Thyroid gland (tissue), 4 donors: ENCODE measurements at places on chromosomes 5 and 9.

GRCh38 chr5:37814699-37815098, 25.1 kb downstream of the GDNF start:
- no peak for DNase-seq

GRCh38 chr5:17132444-17133083, 84.9 kb upstream of the BASP1 start:
- no peak for DNase-seq

DNA sequence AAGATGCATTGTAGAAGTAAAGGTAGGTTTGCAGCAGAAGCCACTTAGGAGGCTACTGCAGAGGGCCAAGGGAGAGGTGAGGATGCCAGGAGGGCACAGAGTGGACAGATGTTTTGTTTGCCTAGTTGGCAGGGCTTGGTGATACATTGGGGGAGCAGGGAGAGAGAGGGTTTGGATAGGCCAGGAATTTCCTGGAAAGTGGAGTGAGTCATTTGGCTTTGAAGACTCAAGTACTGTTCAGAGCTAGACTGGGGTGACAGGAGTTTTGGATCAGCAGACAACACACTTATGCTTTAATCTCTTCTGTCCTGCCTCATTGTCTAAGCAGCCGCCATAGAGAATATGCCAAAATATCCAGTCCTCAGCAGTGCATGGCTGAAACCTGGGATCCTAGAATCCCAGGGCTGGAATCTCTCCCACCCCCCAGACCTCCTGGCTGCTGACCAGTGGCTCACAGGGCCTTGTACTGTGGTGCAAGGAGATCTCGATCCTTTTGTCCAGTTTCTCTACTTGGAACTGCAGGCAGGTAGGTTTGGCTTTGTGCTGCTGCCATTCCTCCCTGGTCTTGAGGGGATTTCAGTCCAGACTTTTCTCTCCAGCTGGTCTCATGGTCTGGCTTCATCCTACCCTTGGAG, 11.0 kb downstream of the TMEM268 start:
- peak; percentile 66 for DNase-seq

DNA sequence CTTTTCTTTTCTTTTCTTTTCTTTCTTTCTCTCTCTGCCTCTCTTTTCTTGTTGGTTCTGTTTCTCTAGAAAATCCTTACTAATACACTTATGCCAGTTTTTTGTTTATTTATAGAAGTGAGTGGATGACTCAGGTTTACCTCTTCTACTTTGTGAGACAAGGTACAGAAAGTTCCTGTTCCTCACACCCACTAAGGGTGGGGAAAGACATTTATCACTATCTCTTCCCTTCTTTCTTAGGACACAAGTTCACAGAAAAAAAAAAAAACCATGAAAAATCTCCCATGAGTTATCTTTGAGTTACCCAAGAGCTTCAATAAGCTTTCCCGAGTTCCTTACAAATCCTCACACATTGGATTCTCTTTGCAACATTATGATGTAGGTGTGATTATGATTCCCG, 60.9 kb upstream of the CD180 start:
- DNase-seq: no peak

GRCh38 chr9:72894342-72894741, 58.5 kb downstream of the ALDH1A1 start:
- DNase-seq: no peak

DNA sequence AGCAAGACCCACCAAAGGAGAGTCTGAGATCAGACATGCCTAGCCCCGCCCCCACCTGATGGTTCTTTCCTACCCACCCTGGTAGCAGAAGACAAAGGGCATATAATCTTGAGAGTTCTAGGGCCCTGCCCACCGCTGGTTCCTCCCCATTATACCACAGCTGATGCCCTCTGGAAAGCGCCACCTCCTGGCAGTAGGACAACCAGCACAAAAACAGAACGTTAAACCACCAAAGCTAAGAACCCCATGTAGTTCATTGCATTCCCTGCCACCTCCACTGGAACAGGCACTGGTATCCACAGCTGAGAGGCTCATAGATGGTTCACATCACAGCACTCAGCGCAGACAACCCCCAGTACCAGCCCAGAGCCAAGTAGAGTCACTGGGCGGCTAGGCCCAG, 81.2 kb upstream of the TRPC7 start:
- no peak for DNase-seq

DNA sequence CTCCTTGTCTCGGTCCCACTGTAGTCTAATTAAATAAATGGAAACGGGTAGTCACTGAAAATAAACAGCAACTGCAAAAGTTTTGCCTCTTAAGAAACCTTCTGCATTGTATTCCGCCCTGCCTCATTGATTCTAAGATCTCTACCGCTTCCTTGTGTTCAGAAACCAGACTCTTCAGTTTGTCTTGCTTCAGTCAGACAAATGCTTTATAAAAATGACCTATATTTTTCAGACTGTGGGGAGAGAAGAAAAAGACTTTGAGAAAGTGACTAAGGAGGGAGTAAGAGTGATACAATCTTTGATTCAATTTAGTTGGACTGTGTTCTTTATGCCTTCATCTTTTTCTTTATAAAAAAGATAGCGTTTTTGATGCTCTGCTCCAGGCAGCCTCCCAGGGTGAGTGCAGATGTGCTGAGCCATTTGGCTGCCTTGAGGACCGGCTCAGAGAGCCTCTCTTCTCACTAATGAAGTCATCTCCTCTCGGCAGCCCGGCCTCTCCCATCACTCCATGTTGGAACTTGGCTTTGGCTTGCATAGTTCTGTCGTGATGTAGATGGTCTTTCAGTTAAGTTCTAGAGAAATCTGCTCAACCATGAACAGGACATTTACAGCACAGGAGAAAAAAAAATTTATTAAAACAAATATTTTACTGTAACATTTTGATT, 4.0 kb upstream of the VCAN start:
- no peak for DNase-seq

DNA sequence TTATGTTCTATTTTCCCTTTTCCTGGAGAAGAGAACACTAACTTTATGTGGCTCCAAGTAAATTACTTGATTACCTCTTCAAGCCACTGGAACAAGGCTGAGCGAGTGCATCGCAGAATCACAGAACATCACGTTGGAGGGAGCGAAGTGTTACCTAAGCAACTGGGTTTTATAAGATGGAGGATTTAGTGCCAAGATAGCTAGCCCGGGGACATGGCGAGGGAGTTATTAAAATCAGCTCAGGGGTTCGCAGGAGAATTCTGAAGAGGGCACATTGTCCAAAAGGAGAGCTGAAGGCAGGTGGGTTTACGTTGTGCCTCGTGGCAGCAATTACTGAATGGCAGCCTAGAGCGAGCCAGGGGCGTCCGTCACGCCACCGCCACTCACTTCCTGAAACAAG, 563.2 kb upstream of the ADAMTS16 start:
- no peak for DNase-seq

DNA sequence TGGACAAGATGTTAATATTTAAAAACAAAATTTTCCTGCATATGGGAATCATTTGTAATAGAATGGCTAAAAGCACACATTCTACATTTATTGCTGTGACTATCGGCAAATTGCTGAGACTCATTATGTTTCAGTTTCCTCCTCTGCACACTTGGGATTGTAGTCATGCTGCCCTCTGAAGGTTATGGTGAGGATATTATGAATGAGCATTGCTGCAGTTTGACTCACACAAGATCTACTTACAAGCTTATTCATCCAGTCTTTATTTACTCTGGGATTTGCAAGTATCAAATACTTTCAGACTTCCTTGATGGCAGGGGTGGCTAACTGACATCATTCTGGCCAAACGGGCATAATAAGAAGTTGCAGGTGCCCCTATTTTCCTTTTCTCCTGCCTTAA, 9.5 kb upstream of the NFIL3 start:
- DNase-seq: peak; percentile 30

GRCh38 chr5:141747152-141748141, 65.4 kb upstream of the ARAP3 start:
- peak; percentile 98 for DNase-seq

DNA sequence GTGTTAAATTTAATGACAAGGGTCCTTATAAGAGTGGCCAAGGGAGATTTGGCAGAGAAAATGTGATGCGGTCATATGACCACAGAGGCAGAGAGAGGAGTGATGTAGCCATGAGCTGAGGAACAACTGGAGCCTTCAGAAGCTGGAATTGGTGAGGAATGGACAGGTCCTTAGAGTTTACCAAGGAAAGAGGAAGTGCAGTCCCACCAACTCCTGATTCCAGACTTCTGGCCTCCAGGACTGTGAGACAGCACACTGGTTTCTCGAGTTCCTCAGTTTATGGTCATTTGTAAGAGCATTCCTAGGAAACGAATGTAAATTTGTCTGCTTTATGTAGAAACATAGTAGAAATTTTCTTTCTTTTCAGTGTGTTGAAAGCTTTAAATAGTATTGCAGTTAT, 410.1 kb downstream of the CDH18 start:
- DNase-seq: no peak

DNA sequence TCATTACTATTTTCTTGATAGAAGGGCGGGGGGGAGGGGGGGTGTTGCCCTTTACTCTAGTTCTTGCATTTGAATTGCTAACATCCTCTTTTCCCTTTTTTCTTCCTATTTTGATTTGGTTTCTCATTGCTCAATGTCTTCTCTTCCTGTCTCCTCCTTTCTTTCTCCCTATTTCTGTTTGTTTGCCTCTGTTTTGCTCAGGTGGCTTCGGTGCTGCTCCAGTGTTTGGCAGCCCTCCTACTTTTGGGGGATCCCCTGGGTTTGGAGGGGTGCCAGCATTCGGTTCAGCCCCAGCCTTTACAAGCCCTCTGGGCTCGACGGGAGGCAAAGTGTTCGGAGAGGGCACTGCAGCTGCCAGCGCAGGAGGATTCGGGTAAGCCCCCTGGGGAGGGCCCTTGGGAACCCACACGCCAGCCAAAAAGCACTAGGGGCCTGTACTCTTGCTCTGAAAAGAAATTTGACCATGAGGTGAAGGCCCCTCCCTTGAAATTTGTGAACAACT, 48.3 kb downstream of the FAM78A start:
- DNase-seq: peak; percentile 71

DNA sequence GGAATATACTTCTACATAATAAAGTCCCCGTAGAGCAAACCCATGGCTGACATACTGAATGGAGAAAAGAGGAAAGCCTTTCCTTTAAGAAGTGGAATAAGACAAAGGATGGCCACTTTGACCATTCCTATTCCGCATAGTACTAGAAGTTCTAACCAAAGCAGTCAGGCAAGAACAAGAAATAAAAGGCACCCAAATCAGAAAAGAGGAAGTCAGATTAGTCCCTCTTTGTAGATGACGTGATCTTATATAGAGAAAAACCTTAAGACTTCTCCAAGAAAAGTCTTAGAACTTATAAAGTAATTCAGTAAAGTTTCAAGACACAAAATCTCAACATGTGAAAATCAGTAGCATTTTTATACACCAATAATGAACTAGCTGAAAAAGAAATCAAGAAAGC, 133.9 kb downstream of the GIN1 start:
- no peak for DNase-seq

DNA sequence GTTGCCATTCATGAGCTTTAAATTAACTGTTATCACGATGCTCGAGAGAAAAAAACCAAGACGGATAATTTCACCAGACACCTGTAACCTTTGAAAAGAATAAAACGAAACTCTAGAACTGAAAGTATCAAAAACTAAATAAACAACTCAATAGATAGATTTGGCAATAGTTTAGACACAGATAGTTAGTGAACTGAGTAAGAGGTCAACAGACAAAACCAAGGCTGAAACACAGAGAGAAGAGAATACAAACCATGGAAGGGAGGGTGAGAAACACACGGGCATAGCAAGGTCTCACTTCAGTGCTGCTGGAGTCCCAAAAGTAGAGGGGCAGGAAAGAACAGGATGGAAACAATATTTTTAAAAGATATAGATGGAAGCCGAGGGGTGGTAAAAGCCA, 3.3 kb upstream of the OR2V1 start:
- no peak for DNase-seq

DNA sequence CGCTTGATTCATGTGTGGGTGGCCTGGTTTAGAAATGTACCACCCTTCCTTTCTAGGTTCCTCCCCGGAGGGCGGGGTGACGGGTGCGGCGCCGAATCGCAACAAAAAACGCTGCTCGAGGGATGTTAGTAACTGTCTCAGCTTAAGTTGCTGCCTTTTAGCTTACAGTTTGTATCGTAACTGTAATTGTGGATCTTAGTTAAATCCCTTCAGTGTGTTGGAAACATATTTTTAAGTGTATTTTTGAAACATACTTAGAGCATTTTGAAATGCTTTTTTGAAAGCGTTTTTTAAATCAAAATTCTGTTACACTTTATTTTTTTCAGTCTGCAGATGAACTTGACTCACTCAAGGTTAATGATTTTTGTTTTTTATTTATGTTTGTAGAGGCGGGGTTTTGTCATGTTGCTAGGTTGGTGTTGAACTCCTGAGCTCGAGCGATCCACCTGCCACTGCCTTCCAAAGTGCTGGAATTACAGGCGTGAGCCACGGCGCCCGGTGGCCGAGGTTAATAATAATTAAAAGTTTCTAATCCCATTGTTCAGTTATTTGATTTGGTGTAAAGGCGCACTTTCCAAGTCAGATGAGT, 997 bp upstream of the CHD1 start:
- DNase-seq: no peak

DNA sequence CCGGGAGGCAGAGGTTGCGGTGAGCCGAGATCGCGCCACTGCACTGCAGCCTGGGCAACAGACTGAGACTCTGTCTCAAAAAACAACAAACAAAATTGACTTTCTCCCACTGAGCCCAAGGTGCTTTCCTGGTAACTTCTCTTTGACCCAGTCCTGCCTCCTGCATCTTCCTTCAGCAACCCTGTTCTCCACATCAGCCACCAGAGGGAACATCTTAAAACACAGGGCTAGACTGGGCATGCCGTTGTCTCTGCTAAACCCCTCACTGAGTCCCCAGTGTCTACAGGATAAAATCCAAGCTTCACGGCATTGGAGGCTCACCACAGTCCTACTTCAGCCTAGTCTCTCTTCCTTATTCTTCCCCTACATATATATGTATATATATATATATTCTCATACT, 39.8 kb upstream of the KCNMB1 start:
- DNase-seq: no peak

DNA sequence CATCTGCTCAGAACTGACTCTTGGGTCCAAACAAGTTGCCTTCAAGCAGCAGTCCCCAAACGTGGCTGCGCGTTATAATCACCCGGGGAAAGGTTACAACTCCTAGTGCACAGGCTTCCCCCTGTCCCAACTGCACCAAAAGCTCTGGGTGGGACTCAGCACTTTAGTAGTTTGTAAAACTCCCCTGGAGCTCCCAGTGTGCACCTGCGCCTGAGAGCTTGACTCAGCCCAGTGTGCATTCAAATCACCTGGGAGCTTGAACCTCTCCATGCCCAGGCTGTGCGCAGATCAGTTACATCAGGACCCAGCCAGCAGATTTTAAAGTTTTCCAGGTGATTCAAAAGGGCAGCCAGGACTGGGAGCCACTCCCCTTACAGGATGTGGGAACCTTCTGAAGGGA, 151.4 kb downstream of the COL23A1 start:
- DNase-seq: no peak

DNA sequence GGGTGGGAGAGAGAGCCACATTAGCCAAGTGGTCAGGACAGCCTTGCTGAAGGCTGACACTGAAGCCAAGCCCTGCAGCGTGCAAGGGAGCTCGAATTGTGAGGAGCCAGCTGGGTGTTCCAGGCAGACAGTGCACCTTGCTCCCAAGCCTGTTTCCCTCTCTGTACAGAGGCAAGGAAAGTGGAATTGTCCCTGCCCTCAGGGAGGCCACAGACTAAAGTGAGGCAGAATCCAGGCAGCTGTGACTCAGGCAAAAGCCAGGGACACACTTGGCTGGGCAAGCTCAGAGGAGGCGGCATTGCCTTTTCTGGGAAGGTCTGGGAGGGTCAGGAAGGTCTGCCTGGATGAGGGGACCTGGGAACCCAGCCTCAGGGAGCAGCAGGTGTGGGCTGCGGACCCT, 50.2 kb upstream of the LMX1B start:
- DNase-seq: no peak
